Right renal pelvis (tissue), 4 donors: ENCODE measurements at places on chromosomes 1 and 21.

DNA sequence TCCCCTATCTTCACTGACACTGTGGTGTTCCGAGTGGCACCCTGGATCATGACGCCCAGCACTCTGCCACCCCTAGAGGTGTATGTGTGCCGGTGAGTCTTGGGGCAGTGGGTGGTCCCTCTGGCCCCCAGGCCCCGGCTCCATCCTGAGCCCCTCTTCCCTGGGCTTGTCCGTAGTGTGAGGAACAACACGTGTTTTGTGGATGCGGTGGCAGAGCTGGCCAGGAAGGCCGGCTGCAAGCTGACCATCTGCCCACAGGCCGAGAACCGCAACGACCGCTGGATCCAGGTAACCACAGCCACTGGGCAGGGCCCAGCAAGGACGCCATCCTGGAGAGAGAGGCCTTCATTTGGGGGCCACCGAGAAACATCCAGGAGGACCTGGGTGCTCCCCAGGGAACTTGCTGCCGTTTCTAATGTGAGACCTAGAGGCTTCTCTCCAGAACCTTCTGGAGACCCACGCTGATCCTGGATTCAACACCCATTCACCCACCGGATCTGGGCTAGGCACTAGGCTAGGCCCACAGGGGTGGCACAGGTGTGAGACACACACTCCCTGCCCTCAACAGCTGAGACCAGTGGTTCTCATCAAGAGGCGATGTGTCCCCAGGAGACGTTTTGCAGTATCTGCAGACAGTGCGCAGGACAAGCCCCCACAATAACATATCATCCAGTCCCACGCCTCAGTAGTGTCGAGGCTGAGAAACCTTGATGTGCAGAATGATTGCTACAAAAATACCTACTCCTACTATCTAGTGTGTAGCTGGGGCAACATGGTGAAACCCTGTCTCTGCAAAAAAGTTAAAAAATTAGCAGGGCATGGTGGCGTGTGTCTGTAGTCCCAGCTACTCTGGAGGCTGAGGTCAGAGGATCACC, 22.2 kb downstream of the PADI3 start:
- DNase-seq: no peak

DNA sequence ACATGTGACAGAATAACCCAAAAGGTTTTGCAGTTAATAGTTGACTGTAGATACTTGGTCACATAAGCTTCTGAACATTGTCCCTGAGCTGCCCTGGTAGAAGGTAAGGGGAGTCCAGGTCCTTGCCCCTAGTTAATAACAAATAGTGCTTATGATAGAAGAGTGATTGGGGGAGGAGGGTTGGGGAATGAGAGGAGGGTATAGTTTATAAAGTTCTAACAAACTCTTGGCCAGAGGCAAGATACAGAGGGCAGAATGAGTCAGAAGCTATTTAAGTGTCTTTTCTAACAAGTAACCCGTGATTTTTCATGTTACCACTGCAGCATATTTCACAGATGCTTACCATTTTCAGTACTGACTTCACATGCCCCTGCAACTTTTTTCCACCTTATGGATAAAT, 26.7 kb upstream of the MYOCOS start:
- no peak for DNase-seq

DNA sequence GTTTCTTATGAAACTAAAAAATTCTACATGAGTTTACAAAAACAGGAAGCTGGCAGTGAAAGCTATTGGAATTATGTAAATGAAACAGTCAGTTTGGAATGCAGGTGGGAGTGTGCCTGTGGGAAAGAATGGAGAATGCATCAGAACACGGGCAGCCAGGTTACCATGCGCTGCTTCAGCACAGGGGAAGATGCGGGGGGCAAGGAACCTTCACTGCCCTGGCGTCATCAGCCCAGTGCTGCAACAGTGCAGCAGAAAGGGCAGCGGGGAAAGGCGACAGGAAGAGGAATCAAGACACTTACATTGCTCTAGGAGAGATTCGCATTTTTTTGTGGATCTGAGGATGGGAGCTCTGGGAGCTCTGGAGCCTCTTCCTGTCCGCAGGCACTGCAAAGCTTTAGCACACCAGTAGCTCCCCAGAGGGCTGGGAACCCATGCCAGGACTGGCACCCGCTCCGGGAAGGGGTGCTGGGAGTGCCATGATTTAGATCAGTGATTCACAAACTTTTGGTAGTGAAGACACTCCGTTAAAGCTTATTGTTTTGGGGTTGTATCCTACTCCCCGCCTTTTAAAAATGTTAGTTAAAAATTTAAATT, 64.1 kb upstream of the WDR26 start:
- DNase-seq: no peak

DNA sequence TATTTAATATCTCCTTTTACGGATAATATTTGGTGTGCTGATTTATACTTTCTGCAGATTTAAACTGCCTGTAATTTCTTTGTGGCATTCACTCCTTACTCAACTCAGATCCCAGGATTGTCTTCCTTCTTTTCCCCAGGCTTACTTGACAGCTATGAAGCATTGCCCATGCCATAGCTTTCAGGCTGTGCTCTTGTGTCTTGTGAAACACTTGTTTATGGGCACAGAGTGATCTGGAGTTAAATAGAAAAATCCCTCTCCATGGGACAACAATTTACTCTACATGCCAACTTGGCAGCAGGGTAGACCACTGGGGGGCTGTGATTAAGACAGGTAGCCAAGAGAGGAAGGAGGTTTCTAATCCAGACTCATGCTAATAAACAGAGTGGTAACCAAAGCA, 57.4 kb downstream of the PPP1R12B start:
- DNase-seq: no peak

GRCh38 chr1:41449326-41449921, 35.1 kb downstream of the EDN2 start:
- DNase-seq: no peak

GRCh38 chr1:38018864-38019343, 6.4 kb downstream of the UTP11 start:
- DNase-seq: no peak

- peak; percentile 53 for DNase-seq
Measured at GRCh38 chr21:35840197-35840799, 220.0 kb downstream of the SETD4 start.

GRCh38 chr1:182595641-182596240, 6.7 kb upstream of the RNASEL start:
- no peak for DNase-seq

DNA sequence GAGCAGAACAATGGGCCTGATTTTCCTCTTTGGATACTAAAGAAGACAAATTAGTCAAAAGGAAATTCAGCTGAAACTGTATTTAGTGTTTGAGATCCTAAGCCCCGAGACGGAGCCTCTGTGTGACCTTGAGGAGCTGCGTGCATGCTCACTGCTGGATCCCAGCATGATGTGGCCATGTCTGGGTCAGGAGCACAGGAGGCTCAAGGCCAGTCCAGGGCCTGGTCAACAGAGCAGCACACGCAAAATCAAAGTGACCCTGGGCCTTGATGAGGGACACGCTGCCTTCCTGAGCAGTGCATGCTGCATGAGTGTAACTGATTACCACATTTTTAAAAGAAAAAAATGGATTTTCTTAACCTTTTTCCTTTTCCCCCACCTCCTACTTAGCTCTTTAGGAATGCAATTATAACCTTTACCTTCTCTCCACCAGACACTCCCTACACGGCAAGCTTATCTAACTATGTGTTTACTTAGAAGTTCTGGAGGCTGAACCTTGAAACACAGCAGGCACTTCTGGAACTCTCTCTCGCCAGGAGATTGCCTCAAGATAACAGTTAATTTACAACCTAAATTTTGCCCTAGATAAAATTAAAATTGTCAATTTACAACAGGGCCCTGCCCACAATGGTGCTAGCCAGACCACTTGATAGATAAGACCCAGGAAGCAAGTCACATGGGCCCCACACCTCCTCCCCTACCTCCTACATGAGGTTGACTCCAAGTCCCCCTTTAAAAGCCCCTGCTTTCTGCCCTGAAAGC, 144.6 kb downstream of the LRIG2 start:
- no peak for DNase-seq

DNA sequence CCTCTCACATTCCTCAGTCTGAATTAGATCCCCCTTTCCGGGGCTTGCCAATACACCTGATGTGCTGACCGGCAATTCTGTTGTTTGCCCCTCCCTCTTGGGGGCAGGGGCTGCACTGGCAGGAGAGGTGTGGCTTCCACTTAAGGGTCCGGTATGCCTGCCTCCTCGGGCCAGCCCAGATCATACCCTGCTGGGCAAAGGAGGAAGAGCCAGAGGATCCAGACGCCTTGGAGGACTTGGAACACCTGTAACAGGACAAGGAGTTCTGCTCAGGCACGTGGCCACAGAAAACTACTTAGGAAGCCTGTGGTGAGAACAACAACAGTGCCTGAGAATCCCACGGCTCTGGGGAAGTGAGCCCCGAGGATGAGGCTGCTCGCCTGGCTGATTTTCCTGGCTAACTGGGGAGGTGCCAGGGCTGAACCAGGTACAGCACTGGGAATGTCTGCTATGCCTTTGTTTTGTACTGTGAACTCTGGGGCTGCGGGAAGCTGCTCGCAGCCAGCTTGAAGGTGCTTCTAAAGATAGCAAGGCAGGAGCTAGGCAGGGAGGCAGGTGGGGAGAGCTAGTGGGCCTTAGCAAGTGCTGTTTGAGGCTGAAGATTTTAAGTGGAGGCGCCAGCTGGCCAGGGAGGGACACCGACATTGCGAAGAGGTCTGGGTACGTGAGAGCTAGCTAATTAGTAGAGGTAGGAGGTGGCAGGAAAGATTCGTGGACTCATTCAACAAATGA, at the start of gene SMPDL3B:
Gene SMPDL3B, plus strand, starts transcription at position 183 of the 732 bp plus-strand sequence. Its CDS starts 184 bp downstream, at position 367.
- DNase-seq: peak; percentile 41

GRCh38 chr1:40780678-40781607, 2.6 kb upstream of the KCNQ4 start:
- no peak for DNase-seq

- DNase-seq: no peak
Measured at GRCh38 chr1:240193679-240194078, 102.0 kb downstream of the FMN2 start.

DNA sequence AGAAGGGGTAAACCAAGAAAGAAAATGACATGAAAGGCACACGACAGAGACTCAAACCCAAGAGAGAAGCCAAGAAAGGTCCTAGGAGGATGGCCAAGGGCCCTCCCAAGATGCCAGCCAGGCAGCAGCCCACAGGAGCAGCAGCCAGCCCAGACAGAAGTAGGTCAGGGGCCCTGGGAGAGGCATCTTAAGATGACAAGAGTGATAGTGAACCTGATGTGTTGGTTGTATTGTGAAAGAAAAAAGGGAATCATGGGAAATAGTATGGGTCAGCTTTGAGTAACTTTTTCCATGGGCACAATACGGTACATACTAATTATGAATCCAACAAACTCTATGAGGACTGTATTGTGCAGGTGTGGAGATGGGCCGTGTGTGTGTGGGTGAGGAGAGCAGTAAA, 3.3 kb downstream of the CCSAP start:
- no peak for DNase-seq

- no peak for DNase-seq
Measured at GRCh38 chr21:45114072-45114471, 39.7 kb downstream of the ADARB1 start.

DNA sequence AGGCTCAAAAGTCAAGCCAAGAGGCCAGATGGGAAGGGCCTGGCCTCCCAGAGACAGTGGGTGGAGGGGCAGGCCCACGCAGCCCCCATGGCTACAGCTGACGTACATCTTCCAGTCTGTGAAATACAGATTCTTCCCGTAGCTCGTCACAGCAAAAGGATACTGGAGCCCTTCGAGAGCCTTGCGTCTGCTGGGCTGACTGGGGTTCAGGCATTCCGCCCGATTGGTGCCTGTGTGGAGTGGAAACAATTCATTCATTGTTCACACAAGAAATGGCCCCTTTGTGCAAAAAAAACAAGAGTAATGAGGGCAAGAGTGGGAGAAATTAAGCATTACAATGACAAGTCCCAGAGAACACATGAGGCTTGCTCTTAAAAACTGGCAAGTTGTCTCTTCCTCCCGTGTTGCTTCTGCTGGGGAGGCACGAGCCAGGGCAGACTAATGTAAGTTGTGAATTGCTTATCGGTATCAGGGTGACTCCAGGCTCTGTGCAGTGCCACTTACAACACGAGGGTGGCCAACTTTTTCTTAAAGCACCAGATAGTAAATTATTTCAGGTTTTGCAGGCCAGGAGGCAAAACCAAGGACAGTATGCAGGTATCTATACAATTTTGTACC, 85.1 kb downstream of the NID1 start:
- no peak for DNase-seq

DNA sequence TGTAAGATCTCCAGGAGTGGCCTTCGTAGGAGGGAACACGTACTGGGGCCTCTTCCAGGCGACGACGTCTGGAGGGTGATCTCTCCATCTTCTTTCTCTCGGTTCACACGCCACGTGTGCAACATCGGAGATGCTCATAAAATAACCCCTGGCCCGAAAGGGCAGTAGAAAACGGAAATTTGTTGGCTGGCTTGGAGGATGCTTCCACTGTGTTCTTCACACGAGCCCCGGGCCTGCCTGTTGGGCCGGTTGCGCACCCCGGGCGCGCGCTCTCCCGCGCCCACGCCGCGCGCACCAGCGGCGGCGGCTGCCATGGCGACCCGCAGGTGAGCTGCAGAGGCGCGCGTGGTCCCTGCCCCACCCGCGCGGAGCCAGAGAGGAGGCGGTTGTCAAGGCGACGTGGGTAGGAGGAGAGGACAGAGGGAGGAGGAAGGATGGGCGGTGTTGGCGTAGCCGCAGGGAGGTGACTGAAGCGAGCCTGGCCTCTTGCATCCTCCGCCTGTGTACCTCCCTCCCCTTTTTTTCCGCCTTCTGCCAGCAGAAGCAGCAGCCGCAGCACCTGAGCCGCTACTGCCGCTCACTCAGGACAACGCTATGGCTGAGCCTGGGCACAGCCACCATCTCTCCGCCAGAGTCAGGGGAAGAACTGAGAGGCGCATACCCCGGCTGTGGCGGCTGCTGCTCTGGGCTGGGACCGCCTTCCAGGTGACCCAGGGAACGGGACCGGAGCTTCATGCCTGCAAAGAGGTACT, at the start of gene ELAPOR1:
Gene ELAPOR1, plus strand, starts transcription at position 526 of the 752 bp plus-strand sequence. Its CDS starts 69 bp downstream, at position 595.
- DNase-seq: no peak

DNA sequence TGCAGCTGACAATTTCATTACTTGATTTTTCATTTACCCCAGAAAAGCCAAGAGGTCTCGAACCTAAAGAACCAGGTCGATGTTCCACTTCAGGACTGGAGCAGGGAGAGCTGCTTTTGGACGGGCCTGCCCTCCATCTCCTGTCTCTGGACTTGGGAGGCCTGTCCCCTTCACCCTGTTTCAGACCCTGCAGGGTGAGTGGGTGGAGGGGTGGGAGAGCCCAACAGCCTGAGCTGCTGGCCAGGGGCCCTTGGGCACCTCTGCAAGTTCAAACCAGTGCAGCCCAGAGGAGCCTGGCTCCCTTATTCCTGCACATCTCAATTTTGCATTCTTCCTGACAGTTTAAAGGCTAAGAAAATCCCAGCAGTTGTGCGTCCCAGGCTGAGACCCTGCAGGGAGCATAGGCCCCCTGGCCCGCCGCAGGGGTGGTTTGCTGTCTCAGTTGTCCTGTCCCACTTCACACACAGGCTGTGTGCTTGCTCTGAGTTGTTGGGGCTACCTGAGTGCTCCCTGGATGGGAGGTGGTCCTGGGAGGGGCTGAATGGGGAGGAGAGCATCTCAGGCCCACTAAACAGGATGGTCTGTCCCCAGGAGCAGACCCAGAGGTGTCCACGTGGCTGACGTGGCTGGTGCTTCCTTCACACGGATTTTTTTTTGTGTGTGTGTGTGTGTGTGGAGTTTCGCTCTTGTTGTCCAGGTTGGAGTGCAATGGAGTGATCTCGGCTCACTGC, 443.7 kb downstream of the PTPRU start:
- no peak for DNase-seq
